NCI-H460 (cell line): ENCODE measurements at places on chromosomes 2 and 18.
A peak's percentile ranks its signal among the peaks of the same experiment; 100 is the strongest.

- DNase-seq: no peak
These were observed 798.8 kb upstream of the HS6ST1 start for GRCh38 chr2:129117434-129117833.

DNA sequence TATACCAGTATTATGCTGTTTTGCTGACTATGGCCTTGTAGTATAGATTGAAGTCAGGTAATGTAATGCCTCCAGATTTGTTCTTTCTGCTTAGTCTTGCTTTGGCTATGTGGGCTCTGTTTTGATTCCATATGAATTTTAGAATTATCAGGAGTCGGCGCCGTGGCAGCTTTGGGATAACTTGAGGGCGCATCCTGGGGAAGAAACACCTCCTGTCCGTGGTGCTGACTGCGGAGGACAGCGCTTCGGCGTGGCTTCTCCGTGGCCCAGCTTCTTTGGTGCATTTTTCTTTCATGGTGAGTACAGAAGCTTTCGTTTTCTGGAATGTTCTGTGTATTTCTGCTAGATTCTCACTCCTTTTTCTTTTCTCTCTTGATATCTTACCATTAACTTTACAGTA lies 25.2 kb downstream of the CCDC74A start:
- DNase-seq: no peak

- DNase-seq: peak; percentile 11
These were observed 158.8 kb upstream of the SLC39A10 start for GRCh38 chr2:195498176-195498575.

DNA sequence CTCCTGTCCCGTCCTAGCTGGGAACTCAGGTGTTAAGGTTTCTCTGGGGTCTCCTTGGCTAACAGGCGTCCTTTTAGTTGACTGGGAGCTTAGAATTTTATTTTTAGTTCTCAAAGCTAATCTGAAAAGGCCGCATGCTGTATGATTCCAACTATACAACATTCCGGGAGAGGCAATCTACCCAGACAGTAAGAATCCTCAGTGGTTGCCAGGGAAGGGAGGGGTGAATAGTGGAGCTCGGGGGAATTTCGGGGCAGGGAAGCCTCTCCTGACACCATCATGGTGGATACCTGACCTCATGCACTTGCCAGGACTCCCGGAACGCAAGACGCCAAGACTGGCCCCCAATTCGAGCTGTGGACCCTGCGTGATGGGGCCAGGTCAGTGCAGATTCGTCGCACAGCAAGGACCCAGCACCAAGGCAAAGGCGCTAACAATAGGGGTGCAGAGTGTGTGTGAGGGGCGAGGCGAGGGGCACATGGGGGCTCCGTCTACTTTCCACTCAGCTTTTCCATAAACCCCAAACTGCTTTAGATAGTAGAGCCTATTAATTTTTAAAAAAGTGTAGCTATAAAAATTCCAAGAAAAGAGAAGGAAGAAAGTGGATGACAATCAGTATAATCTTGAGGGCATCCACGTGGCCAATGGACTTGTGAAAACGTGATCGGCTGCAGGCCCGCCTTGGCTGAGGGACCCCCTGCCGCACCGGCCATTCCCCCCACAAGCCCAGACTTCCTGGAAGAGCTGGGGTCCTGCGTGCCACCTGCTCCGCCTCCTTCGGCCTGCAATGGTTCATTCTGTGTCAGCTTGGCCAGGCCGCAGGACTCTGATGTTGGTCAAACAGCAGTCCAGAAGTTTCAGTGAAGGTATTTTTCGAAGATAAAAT lies 17.3 kb downstream of the PDCD1 start:
- DNase-seq: no peak

DNA sequence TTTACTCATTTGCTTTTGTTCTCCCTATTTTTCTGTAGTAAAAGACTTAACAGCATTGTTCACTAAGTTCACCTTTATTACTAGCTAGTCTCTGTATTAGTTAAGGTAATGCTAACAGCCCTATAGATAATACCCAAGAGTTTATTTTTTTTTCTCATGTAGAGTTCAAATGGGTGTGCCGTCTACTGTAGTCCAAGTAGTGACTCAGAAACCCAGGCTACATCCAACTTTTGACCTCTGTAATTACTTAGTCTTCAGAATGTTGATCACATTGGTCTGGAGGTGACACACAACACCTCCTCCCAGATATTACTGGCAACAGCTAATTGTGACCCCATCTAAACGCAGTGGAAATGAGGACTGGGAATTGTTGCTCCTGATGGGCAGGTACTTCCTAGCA lies 7.7 kb downstream of the COQ10B start:
- no peak for DNase-seq

- peak; percentile 51 for DNase-seq
These were observed 75.3 kb upstream of the RIOK3 start for GRCh38 chr18:23377669-23378301.

DNA sequence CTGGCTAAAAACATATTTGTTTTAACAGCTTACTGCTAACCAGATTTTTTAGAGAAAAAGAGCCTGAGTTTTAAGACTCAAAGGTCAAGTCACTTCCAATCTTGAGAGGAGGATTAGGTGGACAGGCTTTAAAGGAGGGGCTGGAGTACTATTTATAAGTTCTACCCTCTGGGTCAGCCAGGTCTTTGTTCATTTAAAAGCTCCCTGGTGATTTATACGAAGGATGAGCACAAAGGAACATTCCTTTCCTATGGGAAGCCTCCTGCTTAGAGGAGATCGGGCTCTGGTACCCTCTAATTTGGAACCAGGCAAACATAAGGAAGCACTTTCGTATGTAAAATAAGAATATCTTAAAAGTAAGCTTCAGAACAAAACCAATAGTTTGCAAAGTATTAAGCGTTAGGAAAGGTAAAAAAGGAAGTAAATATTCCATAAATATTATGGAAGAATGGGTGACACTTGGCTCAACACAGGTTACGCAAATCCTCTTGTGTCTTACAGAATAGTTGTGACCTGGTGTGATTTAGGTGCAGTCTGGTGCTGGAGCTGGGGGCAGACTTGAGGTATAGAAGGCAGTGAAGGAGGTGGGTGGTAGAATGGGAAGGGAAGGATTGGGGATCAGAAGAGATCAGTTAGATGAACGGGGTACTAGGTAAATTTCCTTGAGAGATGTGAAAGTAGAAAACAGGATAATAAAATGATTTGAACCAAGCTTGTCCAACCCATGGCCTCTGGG lies 35.6 kb downstream of the PDE6D start:
- no peak for DNase-seq

GRCh38 chr2:19868701-19869580 lies 32.8 kb downstream of the TTC32 start:
- no peak for DNase-seq

GRCh38 chr2:68737711-68738110 lies 3.1 kb downstream of the ARHGAP25 start:
- no peak for DNase-seq

DNA sequence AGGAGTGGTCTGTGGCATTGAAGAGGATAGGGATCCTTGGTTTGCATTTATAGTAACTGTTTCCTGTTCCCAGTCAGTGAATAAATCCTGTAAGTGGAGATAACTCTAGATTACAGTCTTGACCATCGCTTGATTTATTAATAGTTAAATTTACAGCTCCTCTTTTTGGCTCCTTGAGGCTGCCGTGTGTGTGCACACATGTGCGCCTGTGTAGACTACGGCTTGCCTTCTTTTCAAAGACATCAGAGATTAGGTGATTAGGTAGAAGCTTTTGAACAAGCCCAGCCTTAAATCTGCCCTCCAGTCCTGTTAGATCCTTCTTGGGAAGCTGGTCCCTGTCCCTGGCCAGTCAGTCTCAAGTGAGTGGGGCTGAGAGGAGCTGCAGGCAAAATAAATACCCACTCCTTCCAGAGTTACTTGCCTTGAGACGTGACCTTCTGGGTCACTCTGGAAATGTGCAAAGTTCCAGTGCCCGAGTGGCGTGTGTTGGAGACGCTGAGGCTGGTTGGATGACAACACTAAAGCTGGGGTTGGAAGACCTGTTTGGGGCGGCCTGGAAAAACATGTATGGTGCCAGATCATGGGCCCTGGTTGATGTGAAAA lies 32.0 kb downstream of the TCF7L1 start:
- DNase-seq: no peak

DNA sequence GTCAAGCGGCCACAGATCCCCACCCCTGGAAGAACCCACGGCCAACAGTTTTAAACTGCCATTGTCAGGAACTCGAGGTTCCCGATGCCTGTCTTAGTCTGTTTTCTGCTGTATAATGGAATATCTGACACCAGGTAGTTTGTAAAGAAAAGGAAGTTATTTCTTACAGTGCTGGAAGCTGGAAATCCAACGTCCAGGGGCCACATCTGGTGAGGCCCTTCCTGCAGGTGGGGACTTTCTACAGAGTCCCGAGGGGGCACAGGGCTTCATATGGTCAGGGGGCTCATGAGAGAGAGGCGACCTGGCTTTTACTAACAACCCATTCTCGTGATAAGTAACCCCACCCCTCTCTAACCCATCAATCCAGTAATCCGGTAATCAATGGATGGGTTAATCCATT lies 501.6 kb upstream of the MYT1L start:
- DNase-seq: no peak

DNA sequence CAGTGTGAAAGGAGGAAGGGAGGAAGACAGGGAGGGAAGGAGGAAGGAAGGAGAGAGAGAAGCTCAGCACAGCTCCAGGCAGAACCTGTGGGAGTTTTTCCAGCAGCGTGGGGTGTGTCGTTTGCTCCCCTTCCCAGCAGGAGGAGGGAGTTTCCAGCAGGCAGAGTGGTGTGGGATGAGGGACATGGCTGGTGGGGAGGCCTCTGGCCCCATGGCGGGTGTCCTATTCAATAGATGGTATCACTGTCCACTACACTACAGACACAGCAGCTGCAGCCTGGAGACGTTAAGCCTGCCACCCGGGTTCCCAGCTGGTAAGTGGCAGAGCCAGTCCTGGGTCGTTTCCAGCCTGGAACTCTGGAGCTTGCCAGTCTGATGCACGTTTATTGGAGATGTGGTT lies 44.7 kb downstream of the GLI2 start:
- DNase-seq: no peak

- DNase-seq: no peak
These were observed 271.1 kb downstream of the PRKCE start for GRCh38 chr2:45922577-45922988.

- DNase-seq: no peak
These were observed 3.9 kb downstream of the CTLA4 start for GRCh38 chr2:203871371-203871983.

DNA sequence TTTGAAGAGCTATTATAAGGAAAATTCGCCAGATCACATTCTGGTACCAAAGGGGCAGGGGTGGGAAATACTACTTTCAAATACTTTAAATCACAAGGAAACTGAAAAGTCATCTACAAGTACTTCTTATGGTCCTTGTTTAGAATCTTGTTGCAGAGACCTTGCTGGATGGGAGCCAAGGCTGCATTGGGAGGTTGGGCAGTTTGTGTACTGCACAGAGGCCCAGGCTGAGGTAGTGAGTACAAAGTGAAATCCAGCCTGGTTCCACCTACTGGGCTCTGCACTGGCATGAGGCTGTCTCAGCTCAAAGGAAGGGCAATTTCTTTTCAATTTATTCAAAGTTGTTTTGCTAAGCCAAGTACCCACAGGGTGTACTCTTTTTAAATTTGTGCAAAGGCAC lies 140.3 kb upstream of the DLX2 start:
- DNase-seq: no peak

- DNase-seq: no peak
These were observed 344.1 kb upstream of the NXPH2 start for GRCh38 chr2:139124271-139124670.

DNA sequence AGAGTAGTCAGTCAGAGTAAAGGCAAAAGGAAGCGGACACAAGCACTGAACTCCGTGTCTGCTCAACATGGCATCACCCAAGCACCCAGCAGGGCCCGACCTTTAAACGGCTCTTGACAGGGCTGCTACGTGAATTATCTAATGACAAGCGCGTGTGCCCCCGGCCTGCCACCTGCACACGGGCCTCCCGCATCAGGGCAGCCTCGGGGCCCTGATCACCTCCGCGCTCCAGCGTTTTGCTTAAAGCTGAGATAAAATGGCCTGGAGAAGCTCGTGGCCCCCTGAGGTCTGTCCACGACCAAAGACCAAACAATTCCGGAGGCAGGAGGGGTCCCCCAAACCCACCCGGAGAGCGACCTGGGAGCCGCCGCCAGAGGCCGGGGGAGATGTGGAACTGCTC lies 376 bp downstream of the NDUFA10 start:
- no peak for DNase-seq

DNA sequence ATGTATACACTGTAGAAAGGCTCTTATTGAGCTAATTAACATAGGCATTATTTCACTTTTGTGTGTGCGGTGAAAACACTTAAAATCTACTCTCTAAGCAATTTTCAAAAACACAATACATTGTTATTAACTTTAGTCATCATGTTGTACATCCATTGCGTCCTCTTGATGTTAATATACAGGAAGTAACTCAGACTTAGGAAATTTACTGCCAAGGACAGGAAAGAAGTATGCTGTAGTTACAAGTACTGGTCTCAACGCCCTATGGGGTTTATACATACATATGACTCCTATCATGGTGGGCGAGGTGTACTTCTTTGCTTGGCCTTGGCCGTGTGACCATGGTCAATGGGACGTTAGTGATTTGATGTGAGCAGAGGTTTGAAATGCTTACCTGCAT lies 15.5 kb downstream of the SCTR start:
- DNase-seq: no peak

DNA sequence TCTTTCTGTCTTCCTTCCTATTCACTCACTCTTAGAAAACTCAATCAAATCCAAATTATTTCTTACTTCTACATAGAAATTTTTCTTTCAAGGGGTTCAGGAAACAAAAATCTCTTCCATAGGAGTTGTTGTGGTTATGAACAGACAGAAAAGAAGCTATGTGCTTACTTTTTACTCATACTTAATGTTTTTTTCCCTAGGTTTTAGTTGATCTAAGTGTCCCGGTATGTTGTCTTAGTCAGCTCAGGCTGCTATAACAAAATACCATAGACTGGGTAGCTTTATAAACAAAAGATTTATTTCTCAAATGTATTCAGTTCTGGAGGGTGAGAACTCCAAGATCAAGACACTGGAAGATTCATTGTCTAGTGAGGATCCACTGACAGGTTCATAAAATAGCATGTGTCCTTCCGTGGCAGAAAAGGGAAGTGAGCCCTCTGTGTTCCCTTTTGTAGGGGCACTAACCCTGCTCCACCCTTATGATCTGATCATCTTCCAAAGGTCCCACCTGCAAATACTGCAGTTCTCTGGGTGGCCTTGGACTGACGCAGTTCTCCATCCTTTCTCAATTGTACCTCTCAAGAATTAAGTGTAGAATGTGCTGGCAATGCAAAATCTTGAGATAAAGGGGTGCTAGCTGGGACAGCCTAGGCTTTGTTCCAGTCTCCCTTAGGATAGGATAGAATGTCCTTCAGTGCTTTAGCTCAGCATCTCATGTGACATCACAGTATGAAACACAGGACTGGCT lies 14.4 kb upstream of the VRK2 start:
- DNase-seq: no peak

DNA sequence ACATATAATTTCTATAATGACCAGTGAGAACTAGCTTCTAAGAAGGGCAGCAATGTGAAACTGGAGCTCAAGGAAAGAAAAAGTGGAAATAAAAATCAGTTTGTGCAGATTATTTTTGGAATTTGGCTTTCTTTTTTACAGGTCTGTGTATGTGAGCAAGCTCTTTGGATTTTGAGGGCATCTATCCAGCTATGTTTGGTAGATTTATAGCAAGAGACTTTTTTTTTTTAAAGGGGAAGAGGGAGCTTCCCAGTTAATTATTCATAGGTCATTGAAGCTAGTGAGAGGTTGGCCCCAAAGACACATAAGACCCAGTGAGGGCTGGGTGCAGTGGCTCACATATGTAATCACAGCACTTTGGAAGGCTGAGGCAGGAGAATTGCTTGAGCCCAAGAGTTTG lies 24.0 kb upstream of the COLEC12 start:
- DNase-seq: no peak
